PC-3 (cell line): ENCODE measurements at places on chromosomes 7 and 10.

DNA sequence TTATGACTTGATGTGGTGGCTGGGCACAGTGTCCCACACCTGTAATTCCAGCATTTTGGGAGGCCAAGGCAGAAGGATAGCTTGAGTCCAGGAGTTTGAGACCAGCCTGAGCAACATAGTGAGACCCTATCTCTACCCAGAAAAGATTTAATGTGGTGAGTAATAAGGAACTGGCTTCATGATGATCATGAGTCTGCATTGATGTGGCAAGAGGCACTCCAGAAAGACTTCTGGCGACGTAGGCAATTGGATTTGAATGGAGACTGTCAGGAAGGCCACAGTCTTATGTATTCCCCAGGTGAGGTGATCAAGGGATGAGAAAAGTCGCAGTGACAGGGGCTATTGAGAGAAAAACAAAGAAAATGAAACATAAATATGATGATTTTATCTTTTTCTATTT lies 138.0 kb downstream of the CACNB2 start:
- no peak for DNase-seq

GRCh38 chr10:105844676-105845570 lies 1203.8 kb downstream of the SORCS3 start:
- DNase-seq = no peak

DNA sequence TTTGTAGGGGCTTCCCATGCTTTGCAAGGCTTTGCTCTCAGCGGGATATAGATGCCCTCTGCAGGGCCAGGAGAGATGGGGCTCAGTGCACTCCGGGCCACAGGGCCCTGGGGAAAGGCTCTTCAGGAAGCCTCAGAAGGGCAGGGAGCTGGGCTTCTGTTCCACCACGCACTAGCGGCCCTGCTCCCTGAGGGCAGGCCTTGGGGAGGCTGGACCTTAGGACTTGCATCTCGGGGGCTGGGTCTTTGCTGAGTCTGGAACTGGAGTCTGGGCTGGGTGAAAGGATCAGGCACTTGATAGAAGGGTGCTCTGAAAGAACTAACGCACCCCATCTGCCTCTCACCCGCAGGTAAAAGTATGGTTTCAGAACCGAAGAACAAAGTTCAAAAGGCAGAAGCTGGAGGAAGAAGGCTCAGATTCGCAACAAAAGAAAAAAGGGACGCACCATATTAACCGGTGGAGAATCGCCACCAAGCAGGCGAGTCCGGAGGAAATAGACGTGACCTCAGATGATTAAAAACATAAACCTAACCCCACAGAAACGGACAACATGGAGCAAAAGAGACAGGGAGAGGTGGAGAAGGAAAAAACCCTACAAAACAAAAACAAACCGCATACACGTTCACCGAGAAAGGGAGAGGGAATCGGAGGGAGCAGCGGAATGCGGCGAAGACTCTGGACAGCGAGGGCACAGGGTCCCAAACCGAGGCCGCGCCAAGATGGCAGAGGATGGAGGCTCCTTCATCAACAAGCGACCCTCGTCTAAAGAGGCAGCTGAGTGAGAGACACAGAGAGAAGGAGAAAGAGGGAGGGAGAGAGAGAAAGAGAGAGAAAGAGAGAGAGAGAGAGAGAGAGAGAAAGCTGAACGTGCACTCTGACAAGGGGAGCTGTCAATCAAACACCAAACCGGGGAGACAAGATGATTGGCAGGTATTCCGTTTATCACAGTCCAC lies 5.4 kb downstream of the EMX2 start:
- no peak for DNase-seq

DNA sequence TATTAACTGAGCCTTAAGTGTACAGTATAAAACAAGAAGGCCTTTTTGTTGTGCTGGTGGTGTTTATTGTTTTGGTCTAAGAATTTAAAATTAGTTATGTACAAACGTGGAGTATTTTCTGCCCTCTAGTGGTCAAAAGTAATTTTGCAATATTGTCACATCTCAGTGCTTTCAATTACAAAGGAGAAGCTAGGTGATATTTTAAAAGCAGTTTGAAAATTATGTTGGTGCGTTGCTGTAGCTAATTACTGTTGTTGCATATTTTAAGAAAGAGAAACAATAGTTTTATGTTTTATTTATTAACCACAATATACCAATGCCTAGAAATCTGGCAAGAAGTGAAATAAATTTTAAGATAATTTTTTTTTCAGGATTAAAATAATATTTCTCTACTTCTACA lies 11.4 kb downstream of the NPVF start:
- DNase-seq = peak; percentile 79

DNA sequence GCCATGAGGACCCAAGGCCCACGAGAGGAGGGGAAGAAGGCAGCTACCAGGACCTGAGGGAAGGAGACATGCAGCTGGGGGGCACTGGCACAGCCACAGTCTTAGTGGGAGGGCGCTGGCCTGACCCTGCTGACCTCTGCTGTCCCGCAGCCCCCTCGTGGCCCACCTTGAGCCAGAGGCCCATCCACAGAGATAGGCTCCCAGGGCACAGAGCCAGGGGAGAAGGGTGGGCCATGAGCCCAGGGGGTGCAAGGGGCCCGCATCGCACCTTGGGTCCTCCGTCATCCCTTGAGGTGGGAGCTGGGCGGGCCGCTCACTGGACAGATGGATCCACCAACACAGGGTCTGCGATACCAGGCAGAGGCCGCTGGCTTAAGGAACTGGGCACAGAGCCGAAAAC lies 387.7 kb upstream of the PFKP start:
- DNase-seq = no peak
